ENCODE measurements at places on chromosomes 2 and 18.

DNA sequence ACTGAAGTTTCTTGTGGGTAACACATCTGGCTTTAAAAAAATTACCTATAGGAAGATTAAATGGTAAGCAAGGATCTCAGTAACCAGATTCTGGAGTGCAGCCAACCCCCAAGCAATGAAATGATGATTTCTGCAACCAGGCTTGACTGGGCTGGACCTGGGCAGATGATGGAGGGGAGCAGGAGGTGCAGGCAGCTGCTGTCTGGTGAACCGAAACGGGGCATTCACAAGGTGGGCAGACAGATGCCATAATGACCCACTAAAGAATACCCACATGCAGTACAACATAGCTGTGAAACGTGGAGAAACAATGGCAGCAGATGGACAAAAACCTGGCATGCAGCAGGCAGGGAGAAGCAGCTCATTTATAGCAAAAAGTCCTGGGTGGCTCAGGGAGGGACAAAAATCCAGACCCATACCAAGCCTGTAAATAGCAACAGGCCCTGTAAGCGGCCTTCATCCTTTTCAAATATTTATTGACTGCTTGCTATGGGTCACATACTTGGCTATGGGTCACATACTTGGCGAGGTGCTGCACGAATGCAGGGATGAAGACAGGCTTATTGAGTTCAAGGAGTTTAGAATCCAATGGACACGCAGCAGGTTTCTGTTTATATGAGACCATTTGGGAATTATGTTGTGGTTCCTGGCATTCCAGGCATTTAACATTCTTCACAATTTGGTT lies 244.7 kb downstream of the HRH4 start:
- no peak for DNase-seq

DNA sequence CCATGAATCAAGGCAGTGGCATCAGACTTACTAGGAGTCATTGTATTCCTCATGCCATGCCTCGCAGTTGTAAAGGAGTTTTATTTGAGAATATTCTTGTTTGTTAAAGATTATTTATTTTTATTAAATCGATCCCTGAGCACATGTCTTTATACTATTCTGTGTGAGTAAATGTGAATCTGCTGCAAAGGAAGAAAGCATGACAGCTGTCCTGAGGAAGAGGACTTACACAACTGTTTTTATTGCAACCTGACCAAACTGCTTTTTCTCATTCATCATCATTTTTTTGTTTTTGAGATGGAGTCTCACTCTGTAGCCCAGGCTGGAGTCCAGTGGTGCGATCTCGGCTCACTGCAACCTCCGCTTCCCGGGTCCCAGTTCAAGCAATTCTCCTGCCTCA lies 34.1 kb downstream of the INO80D start:
- DNase-seq, result no peak

DNA sequence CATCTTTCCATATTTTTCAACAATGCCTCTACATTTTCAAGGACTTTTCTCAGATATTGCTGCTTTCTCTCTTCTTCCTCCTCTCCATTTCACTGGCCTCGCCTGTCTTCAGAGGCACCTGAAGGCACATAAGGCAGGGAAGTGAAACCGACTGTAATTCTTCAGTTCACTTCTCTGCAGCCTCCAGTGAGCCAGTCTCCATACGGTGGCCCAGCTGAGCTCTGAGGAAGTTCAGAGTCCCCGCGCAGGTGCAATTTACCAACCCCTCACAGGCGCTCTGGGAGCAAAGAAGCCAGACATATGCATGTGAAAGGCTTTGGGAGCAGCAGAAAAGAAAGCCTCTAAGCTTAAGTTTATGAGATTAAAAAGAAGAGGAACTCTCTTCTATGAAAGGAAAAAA lies 12.4 kb downstream of the KLHL14 start:
- no peak for DNase-seq

- DNase-seq, result no peak
These were observed 217.9 kb upstream of the PID1 start for GRCh38 chr2:229489016-229489415.

DNA sequence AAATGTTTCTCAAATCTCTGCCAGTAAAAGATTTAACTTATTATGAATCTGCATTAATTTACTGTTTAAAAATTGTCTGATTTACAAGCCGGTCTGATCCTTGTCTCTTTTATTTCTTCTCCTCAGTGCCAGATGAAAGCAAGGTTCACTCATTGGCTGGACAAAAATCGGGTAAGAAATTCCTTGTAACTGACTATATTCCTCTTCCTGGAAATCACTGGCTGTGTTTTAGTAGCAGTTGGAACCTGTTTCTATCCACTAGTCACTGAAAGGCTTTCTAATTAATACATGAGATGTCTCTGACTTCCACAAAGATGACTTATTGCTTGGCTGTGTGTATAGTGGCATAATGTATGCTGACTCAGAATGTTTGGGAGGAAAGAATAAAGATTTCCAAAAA lies 436.6 kb upstream of the NRP2 start:
- no peak for DNase-seq

DNA sequence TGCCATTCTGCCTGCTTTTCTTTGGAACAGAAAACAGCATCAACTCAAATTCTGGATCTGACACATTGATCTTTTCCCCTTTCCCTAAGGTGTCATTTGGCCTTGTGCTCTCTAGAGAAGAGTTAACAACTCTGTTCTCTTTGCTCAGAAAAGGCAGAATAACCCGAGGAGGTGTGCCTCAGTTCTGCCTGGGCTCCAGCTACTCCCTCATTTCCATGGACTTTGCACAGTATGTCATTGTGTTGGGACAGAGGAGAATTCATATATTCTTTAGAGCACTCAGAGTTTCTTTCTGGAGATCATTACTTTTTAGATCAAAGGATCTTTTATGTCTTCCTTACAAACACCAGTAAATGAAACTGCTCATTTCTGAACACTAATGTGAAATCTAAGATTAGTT lies 249.1 kb downstream of the PHLPP1 start:
- DNase-seq, result no peak

- no peak for DNase-seq
These were observed 360.9 kb upstream of the ZC3H15 start for GRCh38 chr2:186125156-186125555.

DNA sequence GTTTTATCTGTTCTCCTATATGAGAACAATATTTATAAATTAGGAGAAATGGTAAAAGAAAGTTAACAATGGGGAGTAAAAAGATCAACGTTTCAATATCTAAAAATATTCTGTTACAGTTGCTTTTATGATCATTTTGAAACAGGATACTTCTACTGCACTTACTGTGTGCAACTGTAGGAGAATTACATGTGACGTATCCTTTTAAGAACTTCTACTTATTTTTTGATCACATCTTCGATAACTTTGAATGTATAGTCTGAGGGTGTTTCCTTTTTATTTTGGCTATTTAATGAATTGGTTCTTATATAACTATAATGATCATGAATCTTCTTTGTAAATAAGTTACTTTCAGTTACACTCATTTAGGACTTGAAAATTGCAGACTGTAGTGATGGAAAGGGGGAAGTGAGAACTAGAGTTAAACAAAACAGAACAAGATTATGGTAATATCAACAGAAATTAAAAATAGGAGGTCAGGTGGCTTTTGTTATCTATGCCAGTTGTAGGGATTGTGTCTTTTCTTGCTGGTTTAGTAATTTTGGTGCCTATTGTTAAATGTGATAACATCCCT lies 109.9 kb downstream of the MSTN start:
- DNase-seq, result no peak

- DNase-seq, result no peak
These were observed 709 bp downstream of the UGP2 start for GRCh38 chr2:63842149-63843061.

GRCh38 chr2:152730591-152731333 lies 12.3 kb downstream of the ARL6IP6 start:
- no peak for DNase-seq

GRCh38 chr2:60976875-60977561 lies 40.5 kb upstream of the PEX13 start:
- DNase-seq, result no peak

DNA sequence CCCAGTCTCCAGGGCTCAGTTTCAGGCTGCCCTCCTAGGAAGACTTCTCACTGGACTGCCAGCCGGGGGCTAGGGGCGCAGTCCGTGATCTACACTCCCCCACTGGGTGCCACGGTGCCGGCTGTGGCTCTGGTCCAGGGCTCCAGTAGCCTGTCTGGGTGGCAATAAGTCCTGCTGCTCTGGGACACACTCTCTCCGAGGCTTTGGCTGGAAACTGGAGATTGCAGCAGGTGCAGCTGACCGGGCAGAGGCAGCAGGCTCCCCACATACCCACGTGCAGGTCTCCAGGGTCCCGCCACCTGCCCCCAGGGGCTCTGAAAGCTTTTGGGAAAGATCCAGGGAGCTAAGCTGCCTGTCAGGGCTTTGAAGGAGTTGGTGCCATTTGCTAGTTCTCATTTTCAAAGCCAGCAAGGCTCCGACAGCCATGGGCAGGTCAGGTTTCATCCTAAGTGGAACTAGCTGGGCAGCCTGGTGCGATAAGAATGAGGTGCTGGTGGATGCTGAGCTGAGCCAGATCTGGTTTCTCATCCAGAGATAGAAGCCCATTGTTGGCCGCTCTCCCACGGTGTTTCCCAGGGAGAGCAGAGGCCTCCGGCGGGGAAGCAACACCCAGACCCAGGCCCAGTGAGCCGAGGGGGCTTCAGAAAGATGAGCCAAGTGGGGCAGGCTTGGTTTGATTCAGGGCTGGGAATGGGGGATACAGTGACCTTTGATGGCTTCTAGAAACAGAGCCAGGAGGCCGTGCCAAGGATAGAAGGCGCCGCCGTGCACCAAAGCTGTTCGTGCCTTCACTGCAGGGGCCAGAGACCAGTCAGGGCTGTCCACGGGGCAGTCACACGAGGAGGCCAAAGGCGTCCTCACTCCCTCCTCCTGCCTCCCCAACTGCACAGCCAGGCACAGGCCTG lies 141.7 kb upstream of the GPC1 start:
- DNase-seq, result no peak

DNA sequence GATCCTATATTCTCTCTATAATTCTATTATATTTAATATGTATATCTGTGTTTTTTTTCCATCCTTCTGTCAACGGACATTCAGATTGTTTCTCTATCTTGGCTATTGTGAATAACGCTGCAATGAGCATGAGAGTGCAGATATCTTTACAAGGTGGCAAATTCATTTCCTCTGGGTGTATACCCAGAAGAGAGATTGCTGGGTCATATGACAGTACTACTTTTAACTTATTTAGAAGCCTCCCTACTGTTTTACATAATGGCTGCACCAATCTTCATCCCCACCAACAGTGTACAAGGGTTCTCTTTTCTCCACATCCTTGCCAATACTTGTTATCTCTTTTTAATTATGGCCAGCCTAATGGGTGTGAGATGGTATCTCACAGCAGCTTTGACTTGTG lies 66.5 kb downstream of the TSPYL6 start:
- no peak for DNase-seq

DNA sequence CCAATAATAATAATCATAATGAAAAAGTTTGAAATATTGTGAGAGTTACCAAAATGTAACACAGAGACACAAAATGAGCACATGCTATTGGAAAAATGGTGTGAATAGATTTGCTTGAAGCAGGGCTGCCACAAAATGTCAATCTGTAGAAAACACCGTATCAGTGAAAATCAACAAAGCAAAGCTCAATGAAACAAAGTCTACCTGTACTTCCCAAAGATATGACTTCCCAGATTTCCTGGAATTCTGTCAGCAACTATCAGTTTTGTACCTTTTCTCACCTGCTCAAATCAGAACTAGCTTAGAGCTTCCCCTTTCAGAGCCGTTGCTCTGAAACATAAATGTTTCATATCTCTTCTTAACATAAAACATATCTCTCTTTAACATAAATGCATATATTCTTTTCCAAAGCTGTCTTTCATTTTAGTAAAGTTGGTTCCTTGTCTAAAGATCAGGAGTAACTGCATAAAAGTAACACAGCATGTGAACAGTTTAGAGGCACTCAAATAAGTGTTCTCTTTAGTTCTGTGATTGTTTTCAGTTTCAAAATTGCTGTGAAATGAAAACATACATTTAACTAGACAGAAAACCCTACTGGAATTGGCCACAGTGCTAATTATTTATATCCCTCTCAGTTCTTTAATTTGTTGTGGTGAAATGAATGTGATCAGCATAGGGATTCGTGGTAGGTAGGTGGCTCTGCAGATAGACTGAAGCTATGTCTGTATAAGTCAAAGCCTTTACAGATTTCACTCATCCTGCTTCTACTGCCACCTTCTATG lies 262.5 kb downstream of the KCNJ3 start:
- DNase-seq, result no peak

GRCh38 chr2:54503192-54503591 lies 47.1 kb downstream of the SPTBN1 start:
- no peak for DNase-seq

GRCh38 chr18:69127873-69128500 lies 272.7 kb upstream of the DOK6 start:
- no peak for DNase-seq

GRCh38 chr2:174172802-174173355 lies 75.5 kb downstream of the OLA1 start:
- no peak for DNase-seq

DNA sequence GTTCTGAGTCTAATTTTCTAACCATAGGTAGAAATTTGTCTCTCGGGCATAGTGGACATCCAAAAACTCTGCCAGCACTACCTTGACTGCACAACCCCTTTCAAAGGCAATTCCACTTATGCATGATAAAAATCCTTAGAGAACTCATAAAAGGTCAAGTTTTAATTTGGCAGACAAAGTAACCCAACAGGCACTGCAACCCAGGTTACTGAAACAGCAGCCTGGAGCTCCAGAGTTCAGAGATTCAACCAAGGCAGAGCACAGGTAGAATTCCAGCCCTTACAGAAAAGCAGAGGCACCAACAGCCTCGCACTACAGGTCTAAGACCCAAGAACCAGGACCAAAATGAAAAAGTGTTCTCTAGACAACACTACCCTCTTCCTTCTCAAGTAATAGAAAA lies 1.8 kb downstream of the DTNB start:
- DNase-seq, result no peak

- no peak for DNase-seq
These were observed 74.0 kb downstream of the AGPS start for GRCh38 chr2:177466337-177467195.

DNA sequence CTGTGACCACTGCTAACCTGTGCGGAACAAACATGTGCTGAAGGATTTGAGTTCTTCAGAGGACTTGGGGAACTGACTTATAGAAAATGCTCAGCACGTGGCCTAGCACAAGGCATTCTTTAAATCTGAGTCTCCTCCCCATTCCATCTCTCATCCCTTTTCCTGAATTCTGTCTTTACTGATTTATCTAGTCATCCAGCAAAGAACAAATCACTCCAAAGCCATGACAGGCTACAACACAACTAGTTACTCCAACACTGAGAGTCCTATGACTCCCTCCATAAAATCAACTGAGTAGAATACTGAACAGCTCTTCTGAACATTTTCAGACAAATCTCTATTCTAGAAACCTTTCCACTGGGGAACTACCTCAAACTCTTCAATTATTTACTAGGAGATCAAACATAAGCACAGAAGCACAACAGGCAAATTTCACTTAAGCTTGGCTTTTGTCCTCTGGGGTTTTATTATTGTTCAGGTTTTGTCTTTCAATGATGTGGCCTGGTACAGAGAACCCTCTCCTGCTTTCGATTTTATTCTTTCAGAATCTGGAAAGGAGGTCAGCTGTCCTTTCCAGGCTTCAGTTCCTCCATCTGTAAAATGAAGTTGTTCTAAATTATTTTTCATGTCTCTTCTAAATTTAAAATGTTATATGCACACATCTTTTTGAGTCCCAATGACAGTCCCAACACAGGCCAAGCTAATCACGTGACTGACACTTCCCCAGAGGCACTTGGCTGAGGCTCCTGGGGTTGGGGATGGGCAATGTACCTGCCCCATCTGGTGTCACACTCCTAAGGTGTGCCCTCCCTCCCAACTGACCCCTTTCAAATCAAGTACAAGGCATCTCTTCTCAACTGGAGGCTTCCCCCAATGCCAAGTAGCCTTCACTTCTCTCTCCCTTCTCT lies 31.8 kb downstream of the RNU4ATAC start:
- no peak for DNase-seq
